NCI-H187 (cell line): ENCODE measurements at places on chromosomes 5 and 9.

DNA sequence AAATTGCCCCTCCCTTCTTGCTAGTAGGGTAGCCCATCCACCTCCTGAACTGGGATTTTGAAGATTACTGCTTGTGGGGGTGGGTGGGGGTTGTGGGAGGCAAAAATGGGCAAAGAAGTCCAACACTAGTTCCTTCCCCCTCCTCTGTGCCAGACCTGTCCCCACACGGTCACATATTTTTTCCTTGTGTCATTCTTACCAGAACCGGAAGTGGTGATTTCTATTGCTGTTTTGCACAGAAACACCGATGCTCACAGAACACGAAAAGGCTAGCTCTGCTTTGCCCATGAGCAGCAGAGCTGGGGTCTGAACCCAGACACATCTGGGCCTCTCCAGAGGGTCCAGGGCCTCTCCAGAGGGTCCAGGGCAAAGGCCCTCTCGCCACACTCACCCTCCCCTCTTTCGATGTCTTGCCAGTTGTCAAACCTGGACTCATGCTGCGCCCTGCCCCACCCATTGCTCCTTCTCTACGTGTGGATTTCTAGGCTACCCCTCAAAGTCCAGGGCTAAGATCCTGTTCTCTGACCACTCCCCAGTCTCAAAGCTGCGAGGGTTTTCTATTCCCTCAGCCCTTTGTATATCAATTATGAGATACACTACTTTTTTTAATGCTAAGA, 264.4 kb upstream of the MSX2 start:
- DNase-seq: no peak

- DNase-seq: no peak
These were observed 127.2 kb upstream of the SLC30A5 start for GRCh38 chr5:68966596-68966995.

- no peak for DNase-seq
These were observed 185.5 kb downstream of the SMC2 start for GRCh38 chr9:104279535-104280177.

GRCh38 chr9:34559624-34560455, 29.7 kb downstream of the CNTFR start:
- no peak for DNase-seq

GRCh38 chr5:72604798-72605154, 97.6 kb upstream of the ZNF366 start:
- DNase-seq: no peak

DNA sequence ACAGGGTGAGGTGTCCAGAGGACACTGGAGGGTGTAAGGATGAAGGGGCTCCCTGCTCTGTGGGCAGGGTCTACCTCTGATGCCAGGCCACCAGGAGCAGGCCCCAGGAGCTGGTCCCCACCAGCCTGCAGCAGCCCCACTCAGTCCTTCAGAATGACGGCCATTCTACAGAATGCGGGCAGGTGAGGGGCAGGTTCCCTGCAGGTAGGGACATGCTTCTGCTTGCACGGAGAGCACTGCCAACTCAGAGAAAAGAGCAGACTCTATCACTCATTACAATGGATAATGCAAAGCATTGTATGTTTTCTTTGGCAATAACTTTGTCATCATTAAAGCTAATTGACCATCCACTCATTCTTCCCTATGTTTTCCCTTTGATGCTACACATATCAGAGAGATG, 39.0 kb downstream of the DDX31 start:
- DNase-seq: no peak

- no peak for DNase-seq
These were observed 40.7 kb upstream of the RAD23B start for GRCh38 chr9:107242073-107243030.

DNA sequence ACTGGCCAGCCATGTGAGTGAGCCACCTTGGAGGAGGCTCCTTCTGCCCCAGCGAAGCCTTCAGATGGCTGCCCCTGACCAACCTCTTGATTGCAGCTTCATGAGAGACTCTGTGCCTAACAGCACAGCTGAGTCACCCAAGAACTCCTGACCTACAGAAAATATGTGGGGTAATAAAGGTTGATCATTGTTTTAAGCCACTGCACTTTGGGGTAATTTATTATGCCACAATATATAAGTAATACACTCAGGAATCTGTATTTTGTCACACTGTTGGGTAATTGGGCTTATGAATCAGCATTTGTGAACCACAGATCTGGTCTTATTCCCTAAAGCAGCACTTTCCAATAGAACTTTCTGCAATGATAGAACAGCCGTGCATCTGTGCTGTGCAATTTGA, 24.4 kb upstream of the VDAC1 start:
- DNase-seq: no peak

DNA sequence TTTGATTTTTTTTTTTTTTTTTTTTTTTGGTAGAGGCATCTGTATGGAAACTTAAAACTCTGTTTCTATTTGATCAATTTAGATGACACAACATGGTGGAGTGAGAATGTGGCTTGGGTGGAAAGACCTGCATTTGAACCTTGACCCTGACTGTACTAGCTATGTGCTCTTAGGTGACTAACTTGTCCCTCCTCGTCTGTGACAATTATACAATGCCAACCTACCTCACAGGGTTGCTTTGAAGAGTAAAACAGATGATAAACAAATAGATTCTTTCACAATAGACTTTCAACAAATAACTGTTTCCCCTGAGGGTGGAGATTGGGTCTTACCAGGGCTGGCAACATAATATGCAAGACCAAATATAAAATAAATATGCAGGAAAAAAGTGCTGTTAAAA, 109.3 kb downstream of the CRB2 start:
- no peak for DNase-seq

DNA sequence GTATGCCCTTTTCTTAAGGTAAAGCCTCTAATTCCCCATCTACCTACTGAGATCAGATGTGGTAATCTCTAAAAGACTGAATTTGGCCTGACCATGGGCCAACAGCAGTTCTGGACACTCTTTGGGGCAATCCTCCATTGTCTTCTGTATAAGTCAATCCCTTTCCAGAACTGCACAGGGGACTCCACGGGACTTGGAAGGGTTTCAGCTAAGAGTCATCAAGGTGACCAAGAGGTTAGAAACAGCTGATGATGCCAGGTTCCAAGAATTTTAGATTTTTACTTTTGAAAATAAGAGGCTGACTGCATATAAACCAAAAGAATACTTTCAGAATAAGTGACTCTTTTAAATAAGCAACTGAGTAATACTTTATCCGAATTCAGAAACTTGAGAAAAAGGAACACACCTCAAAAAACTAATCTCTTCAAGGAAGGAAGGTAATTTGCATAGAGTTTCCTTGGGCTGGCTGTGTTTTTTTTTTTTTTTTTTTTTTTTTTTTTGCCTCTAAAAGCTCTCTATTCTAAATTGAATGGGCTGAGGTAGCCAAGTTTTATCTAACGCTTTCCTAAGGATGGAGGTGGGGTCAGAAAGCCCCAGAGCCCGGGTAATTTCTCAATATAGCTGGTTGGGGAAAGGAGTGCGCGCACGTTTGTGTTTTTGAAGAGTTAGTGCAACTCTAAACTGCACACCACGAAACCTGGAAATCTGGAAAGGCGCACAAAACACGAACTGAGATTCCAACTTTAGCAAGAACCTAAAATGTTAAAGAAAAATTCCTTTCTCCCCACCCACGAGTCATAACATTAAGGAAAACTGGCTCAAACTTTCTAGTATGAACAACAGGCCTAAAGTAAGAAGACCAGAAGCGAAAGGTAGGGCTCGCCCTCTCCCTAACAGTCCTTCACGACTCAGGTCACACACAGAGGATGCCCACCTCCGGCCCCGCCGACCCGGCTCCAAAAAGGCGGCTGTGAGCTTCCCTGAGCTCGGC, 1.3 kb downstream of the VCP start:
- DNase-seq: no peak

DNA sequence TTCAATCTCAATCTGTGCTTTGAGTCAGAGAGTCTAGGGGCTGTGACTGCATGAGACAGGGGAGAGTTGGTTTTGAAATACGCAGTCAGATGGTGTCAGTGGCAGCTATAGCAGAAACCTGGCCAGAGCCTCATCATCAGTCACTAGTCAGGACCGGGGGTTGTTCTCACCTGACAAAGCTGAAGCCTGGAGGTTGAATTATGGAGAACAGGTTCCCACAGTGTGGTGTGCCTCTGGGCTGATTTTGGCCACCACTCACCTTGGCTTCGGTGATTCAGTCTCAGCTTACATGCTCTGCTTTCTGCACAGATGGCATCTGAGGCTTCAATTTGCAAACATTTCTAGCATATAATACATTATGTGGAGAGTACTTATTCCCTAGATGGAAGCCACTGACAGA, 387.3 kb downstream of the YTHDC2 start:
- DNase-seq: no peak
